Sigmoid colon (tissue), 7 donors: ENCODE measurements at places on chromosomes 12 and 14.

DNA sequence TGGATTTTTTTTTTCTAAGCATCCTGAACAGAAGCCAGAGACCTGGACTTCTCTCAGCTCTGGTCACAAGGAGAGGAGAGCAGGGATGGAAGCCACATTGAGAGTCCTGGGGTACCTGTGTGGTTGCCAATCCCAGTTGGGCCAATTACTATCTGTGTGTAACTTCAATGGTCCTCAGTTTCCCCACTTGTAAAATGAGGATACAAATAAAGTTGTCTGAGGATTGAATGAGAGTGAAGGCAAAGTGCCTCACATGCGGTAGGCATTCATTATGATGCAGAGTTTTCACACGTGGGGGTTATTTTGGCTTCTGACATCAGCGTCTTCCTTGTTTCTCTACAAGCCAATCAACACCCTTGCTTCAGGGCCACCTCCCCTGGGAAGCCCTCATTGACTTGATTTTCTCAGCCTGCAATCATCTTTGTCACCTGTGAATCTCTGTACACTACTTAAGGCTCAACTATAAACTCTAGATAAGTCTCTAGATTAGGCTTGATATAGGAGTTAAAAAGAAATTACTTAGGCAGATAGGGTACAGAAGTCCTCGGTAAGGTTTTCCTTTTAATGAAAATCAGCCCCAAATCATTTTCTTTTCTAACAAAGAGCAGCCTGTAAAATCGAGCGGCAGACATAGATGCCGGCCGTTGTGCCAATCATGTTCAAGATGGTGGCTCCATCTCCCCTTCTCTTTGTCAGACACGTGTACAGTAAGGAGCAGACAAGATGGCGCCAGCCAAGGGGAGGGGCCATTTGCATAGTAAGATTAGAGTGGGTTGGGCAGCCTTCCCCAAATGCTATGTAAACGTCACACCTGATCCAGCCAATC, 37.8 kb upstream of the FICD start:
- no peak for DNase-seq

GRCh38 chr12:94186278-94187241, 38.2 kb downstream of the PLXNC1 start:
- peak; percentile 75 for DNase-seq

- no peak for DNase-seq
These were observed 88.3 kb downstream of the NPAS3 start for GRCh38 chr14:33026850-33027430.

DNA sequence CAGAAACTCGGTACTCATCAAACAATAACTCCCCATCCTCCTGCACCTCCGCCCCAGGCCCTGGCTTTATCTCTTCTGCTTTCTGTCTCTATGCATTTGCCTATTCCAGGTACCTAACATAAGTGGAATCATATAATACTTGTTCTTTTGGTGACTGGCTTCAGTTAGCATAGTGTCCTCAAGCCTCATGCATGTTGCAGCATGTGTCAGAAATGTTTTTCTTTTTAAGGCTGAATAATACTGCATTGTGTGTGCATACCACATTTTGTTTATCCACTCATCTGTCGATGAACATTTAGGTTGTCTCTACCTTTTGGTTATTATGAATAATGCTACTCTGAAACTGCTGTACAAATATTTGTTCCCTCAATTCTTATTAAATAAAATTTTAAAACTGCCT, 117.1 kb downstream of the KICS2 start:
- DNase-seq, result no peak

GRCh38 chr12:79637093-79637492, 53.7 kb downstream of the PAWR start:
- DNase-seq, result no peak
